ENCODE measurements at places on chromosomes 5 and 9.

GRCh38 chr5:91179018-91179417 lies 204.1 kb downstream of the ARRDC3 start:
- no peak for DNase-seq

- no peak for DNase-seq
Observed at GRCh38 chr5:581266-581665, 30.9 kb upstream of the CEP72 start.

DNA sequence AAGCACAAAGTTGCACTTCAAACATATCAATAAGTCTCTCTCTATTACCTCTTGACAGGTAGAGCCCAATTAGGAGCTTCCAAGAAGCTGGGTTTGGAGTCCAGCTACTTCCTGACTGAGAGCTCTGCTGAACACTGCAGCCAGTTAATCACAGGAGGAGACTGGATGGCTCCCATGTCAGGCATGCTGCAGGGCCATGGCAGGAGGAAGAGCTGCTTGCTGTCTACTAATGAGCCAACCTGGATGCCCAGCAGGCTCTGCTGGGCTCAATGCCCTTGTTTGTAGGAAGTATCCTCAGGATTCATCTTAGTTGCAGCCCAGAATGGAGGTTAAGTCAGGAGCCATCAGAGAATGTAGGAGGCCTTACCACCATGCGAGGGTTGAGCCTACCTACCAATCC lies 91.9 kb downstream of the TMEM215 start:
- DNase-seq = no peak

- no peak for DNase-seq
Observed at GRCh38 chr5:40240671-40241070, 439.0 kb upstream of the PTGER4 start.

DNA sequence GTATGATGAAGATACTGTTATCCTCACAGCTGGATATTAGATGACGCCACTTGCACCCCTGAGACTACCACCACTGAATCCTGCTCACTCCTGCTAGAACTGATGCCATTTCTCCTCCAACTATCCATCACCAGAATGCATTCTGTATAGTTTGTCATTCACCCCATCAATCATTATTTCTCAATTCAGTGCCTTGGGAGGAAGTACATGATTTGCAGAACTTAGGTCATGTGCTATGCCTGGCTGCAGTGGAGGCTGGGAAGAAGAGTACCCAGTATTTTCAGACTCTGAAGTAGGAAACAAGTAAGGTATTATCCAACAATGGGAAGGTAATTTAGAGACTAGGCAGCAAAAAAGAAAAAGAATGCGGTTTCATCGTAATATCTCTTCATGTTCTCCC lies 26.2 kb upstream of the HSD17B4 start:
- no peak for DNase-seq

DNA sequence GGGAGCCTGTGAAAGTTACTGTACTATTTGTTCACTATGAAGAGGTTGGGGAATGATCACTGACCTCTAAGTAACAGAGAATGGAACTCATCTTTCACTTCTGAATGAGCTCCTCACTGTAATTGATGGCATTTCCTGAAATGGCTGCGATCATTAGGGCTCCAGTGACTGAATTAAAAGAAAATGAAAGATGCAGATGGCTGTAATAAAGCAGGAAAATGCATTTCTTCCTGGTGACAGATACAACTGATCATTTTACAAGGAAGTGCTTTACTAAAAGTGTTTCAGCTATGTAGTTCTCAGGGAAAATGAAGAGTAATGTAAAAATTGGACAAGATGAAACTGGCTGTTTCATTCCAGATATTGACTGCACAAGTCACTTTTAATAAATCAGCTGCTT lies 1200.6 kb upstream of the NUDT12 start:
- no peak for DNase-seq

DNA sequence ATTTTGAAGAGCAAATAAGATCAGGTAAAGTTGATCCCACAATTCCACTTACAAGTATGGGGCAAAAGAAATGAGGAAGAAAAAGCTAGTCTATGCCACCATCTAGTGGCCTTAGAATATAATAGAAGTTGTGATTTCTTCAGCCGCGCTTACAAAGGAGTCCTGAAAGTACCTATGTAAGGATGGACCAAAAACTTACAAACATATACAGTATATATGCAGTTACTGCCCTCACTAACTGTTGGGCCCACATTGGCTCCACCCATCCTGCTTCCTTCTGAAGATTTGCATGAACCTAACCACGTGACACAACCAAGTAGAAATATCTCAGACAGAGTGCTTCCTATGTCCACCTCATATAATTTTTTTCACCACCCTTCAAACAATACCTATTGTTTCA lies 11.7 kb upstream of the OR13D1 start:
- no peak for DNase-seq

DNA sequence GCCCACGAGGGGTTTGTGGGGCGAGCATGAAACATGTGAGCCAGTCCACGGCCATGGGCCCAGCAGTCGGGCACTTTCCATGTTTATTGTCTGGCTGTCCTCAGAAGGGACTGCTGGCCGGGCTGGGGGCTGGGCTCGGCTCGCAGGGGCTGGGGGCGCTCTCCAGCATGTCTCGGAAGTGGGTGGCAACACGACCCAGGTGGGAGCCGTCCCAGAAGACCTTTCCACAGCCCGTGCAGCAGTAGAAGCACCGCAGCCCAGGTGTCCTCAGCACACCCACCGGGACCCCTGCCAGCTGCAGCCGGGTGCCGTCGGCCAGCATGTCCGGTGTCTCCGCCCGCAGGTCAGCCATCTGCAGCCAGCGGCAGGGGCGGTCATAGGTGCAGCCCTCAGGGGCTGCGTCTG lies 4.8 kb upstream of the NRARP start:
- no peak for DNase-seq

- DNase-seq = no peak
Observed at GRCh38 chr9:91405343-91406077, 18.1 kb downstream of the NFIL3 start.

- DNase-seq = no peak
Observed at GRCh38 chr5:135229679-135230132, 169.3 kb downstream of the MACROH2A1 start.

DNA sequence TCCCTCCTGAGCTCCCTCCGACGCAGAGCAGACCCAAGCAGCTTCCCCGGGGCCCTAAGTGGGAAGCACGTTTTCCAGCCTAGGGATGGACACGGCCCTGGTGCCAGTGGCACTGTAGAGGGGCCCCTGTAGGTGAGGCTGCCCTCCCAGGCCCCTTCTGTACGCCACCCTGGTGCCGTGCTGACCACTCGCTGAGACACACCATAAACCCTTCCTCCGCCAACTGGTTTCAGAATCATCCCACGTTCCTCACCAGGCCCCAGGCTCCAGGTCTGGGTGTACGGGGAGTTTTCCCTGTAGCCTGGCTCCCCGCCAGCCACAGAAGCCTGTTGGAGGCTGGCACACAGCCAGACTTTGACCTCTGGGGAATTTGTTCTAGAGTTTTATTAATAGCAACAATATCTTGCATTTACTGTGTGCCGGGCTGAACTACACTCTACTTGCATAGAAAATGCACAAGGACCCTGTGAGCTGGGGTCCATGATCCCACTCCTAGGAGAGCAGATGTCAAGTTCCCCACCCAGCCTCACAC lies 18.2 kb upstream of the WDR38 start:
- DNase-seq = no peak

- no peak for DNase-seq
Observed at GRCh38 chr9:135066291-135066690, 21.2 kb upstream of the OLFM1 start.

DNA sequence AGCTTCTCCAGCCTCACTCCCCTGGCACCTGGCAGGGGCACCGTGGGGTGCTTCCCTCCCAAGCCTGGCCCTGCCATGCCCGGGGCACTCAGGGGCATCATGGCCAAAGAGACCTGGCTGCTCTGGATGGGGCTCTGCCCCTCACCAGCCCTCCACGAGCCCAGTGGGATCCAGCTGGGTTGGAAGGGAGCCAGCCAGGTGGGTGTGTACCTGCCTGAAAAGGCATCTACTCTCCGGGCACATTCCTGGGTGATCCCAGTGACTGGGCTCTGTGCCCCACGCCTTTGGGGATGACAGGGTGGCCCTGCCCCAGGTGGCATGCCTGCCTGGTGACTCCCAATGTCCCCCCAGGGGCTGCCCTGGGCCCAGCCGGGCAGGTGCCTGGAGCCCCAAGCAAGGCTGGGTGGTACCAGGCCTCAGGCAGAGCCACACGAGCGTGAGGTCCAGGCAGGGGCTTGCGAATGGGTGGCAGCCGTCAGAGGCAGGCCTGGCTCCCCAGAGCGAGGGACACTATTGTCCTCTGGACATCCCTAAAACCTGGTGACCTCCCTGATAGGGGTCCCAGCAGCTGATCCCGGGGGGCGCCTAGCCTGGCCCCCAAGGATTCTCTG lies 777 bp downstream of the GPSM1 start:
- no peak for DNase-seq

DNA sequence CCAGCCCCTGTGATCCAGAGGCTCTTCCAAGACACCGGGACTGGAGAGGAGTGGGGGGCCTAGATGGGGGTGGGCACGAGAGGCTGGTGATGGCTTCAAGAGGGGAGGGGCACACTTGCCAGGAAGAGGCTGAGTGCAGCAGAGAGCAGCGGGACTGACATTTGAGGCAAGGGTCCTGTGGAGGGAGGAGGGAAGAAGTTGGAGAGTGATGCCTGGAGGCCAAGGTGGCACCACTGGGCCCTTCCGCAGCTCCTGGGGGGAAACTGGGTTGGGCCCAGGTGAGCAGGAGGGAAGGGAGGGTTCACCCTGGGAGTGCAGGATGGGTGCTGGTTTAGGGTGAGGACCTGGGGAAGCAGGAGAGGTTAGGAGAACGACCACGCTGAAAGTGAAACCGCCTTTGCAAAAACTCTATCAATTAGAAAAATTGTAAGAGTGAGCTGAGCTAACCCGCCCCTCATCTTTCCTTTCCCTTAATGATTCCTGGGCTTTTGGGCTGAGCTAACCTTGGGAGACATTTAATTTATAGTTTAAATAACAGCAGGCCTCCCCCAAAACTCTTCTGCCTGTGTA lies 26.2 kb downstream of the ABO start:
- DNase-seq = no peak

GRCh38 chr5:10590226-10590999 lies 26.5 kb downstream of the ANKRD33B start:
- no peak for DNase-seq

DNA sequence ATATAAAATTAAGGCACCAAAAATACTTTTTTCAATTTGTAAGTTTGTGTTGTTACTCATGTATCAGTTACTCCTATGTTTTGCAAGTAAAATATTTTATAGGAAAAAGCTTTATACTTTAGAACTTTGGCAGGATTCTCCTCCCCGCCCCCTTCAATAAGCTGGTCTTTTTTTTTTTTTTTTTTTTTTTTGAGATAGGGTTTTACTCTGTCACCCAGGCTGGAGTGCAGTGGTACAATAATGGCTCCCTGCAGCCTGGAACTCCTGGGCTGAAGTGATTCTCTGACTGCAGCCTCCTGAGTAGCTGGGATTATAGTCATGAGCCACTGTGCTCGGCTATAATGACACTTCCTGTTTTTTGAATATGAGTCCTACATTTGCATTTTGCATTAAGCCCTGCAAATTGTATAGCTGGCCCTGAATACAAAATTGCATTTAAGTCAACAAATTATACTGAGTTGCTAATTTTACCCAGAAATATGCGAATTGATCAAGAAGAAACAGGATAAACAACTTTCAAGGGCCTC lies 192.9 kb downstream of the PIK3R1 start:
- DNase-seq = no peak

DNA sequence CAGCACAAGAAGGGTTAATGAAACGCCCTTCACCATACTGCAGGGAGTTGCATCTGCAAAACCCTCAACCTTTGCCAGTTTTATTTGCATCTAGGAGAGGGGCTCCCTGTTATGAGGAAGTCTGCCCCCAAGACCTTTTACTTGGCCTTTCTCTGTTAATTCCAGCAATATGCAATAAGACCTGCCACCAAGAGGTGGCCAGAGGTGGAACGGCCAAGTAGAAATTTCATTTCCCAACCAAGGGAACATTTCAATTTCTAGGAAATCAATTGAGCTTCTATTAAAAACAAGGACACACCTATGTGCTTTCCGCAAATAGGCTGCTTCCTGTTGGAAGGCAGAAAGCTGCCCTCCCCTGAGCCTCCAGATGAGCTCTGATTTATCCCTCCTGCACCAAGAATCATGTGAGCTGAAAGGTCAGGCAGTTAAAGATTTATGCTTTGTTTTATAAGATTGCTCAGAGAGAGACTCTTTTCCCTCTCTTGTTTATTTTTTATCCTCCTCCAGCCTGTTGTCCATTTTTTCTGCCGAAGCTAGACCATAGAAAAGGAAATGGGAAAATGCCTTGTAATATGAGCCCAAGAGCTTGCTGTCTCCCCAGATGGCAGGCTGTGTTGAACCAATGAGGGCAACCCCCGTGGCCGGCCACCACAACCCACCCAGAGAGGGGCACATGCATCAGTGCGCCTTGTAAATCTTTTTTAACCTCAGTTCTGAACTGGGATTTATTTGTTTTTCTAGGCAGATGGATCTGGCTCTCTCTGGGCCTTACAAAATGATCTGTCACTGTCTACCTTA lies 572.8 kb downstream of the TLE1 start:
- DNase-seq = no peak

- DNase-seq = no peak
Observed at GRCh38 chr5:150309101-150309885, 6.6 kb upstream of the ARSI start.

Data from stimulated activated CD8-positive, alpha-beta memory T cell treated with anti-CD3 and anti-CD28 coated beads, Interleukin-7, amount 100 ng/mL, for 48 hours (primary cell).